Calu3 (cell line): ENCODE measurements at places on chromosomes 5 and 9.

GRCh38 chr9:121294151-121294743 is 26.3 kb downstream of the GSN start:
- no peak for DNase-seq

DNA sequence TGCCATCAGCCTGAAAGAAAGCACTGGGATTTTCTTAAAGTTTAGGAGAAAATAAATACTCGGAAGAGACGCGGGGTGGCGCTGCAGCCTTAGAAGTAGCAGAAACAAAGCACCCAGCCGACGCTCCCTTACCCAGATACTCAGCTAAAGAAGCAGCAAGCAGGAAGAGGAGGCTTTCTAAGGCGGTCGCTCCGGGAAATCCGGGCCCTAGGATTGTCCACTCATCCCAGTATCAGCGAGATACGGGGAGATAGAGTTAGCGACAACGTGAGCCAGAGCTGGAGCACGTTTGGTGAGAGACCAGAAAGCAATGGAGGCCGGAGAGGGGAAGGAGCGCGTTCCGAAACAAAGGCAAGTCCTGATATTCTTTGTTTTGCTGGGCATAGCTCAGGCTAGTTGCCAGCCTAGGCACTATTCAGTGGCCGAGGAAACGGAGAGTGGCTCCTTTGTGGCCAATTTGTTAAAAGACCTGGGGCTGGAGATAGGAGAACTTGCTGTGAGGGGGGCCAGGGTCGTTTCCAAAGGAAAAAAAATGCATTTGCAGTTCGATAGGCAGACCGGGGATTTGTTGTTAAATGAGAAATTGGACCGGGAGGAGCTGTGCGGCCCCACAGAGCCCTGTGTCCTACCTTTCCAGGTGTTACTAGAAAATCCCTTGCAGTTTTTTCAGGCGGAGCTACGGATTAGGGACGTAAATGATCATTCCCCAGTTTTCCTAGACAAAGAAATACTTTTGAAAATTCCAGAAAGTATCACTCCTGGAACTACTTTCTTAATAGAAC is at the start of gene PCDHB2:
Gene PCDHB2 (plus strand): TSS at position 135 of the 782 bp plus-strand sequence. CDS start 176 bp downstream, at position 311.
- DNase-seq = no peak

DNA sequence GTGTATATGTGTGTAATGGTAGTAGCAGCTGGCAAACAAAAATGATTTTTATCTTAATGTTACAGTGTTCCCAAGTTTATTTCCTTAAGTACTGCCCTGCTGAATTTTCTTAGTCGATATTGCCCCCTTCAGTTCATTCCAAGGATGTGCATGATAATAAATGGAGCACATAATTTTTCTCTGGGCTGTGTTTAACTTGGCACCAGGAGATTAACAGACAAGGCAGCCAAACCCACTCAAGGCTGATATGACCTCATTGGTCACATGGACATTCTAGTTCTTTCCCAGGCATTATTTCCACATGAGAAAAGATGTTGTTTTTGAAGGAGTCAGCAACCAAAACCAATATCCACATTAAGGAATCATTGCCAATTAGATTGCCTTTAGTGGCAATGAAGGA is 61.8 kb downstream of the COX7C start:
- DNase-seq = peak; percentile 15

DNA sequence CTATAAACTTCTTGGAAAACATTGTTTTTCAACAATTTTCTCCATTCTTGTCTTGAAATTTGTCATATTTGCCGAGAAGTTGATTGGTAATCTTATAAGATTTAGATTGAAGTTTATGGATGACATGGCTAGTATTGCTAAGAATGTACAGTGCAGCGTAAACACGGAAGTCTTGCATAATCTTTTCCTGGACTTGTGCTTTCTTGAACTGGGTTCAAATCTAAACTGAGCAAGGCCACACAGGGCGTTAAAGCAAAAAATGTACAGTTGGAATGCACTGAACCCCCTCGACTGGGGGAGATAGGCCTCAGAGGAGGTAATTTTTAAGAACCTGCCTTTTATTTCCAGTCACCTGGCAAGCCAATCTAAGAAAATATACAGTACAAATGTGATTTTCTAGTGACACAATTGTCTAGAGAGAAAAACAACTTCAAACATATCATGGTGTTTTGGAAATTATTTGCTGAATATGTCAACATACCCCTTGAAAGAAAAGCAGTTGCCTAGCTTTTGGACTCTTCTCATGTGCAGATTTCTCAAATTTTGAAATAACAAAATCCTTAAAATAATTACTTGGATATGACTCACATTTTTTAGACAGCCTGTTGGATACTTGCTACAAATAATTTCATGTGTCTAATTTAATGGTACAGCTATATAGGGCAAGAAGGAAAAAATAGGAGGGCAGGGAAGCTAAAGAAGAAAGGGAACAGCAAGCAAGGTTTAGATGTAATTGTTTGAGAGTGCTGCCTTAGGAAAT is 18.5 kb upstream of the GAS1 start:
- no peak for DNase-seq

GRCh38 chr5:144697847-144698262 is 527.2 kb downstream of the KCTD16 start:
- DNase-seq = no peak

GRCh38 chr5:4734348-4734747 is 405.8 kb upstream of the ADAMTS16 start:
- no peak for DNase-seq

DNA sequence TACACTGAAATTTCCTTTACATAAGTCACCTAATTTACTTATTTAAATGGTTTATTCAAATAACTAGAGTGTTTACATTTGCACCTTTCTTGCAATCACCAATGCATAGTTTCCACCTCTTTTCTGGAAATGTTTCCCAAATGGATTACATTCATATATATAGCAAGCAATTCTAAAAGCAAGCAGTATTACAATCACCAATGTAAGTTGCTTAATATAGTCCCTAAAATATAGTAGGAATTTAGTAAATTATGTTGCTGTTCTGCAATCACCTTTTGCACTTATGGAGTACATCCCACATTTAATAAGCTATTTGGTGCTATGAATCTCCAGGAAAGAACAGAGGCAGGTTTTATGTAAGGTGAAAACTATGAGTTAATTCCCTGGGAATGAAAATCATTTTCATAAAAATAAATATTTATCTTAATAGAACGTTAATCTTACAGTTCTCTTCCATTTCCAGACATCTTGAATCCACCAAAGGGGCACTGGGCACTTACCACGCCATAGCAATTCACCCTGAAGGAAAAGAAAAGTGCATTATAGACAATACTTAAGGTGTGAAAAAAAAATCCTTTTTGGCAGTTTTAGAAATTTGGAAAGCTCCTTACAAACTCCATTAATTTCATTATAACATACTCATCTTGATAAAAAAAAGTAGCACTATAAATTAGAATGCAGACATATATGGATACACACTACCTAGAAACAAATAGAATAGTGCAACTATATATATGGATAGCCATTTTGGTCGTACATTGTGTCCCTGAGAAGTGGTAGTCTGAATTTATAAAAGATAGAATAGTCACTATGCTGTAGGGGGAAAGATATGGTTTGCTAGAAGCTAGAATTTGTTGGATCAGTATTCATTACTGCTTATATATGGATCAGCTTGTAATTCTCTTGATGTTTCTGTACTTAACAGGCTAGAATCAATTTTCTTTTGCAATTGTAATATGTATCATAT is 47.1 kb downstream of the ALDH1A1 start:
- DNase-seq = no peak

DNA sequence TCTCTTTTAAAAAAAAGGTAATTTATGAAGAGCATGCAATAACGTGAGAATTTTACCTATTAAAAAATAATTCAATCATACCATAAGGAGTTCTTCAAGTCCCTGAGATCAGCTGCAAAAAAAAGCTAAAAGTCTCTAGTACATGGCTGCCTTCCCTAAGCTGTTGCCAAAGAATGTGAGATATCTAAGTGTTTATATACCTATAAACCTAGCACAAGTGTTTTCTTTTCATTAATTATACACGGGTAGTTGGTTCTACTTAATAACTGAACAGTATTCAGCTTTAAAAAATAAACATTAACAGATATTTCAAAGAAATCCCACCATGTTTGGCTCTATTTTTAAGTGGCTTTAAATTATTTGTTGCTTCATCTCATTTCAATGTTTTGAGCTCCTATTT is 25.9 kb downstream of the FNBP1 start:
- DNase-seq = no peak

GRCh38 chr5:104659497-104659896 is 1096.9 kb upstream of the NUDT12 start:
- DNase-seq = no peak

GRCh38 chr9:121296213-121297127 is 28.5 kb downstream of the GSN start:
- DNase-seq = no peak

- DNase-seq = no peak
Measured at GRCh38 chr5:137617528-137618205, 118.2 kb downstream of the KLHL3 start.

DNA sequence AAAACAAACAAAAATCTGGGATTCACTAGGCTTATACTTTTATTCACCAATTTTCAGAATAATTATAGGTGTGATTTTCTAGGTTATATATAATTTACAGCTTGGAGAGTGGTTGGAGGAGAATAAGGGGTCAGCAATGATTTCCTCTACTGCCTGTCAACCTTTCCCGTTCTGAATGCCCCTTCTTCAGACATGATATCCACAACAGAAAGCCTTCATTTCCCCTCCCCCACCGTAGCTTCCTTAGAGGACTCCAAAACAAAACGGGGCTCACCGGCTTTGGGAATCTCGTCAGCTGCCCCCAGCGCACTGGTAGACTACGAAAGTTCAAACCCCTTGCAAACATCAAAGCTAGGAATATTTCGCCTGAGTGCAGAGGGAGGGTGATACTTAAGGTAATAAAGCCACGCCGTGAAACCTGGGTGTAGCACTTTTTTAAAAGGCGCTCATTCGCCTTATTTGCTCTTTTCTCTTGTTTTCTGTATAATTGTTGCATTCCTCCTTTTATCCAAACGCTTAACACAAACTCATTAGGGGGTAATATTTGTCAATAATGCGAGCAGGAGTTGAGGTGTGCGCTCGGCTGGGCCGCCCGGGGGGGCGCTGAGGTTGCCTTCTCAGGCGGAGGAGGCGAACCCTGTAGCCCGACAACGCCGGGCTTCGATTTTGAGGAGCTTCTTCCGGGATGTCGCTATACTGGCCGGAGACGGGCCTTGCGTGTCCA is 2.4 kb downstream of the OTP start:
- DNase-seq = no peak

- no peak for DNase-seq
Measured at GRCh38 chr9:133389562-133389961, 13.4 kb downstream of the STKLD1 start.

GRCh38 chr5:113242481-113243348 is 192.1 kb downstream of the TSSK1B start:
- DNase-seq = no peak

- DNase-seq = no peak
Measured at GRCh38 chr5:16663840-16664239, 47.0 kb upstream of the RETREG1 start.

GRCh38 chr5:54736003-54736797 is 218.6 kb downstream of the SNX18 start:
- DNase-seq = no peak

GRCh38 chr9:38103340-38103739 is 34.3 kb upstream of the SHB start:
- no peak for DNase-seq

- DNase-seq = no peak
Measured at GRCh38 chr5:468401-468800, 25.4 kb downstream of the EXOC3 start.

DNA sequence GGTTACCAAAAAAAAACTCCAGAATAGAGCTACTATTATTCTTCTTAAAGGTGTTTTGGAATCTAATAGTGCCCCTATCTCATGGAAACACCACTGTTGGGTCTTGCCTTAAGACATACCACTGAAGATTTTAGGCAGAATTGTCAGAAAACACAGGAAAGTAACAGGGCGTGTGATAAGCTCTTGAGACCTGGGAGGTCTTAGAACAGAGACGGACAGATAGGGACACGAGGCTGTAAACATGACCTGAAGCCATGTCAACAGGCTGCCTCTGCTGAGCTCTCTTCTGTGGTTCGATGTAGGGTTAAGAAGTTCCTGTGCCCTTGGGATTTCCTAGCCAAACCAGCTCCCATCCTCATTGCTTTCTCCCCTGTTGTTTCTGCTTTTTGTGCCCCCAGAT is 69.3 kb downstream of the CTSL start:
- DNase-seq = no peak

- DNase-seq = peak; percentile 83
Measured at GRCh38 chr5:38556599-38557307, at the start of gene LIFR. TSS of gene LIFR (minus strand) at chr5:38556646. CDS start at chr5:38530647, 25,999 bp downstream.

DNA sequence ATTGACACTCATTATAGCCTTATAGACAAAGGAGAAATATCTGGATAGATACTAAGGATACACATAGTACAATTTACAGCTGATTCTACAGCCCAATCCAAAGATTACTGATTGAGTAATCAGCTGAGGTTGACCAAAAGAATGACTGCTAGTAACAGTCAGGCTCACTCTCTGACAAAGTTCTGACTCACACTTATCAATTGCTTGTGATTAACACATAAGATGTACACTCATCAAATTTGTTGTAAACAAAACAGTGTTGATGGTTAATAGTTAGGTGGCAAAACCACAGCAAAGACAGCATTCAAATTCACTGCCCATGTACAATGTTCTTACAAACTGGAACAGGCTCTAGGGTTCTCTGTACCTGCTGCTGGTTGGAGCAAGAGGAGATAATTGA is 422.7 kb downstream of the TLE1 start:
- DNase-seq = no peak

DNA sequence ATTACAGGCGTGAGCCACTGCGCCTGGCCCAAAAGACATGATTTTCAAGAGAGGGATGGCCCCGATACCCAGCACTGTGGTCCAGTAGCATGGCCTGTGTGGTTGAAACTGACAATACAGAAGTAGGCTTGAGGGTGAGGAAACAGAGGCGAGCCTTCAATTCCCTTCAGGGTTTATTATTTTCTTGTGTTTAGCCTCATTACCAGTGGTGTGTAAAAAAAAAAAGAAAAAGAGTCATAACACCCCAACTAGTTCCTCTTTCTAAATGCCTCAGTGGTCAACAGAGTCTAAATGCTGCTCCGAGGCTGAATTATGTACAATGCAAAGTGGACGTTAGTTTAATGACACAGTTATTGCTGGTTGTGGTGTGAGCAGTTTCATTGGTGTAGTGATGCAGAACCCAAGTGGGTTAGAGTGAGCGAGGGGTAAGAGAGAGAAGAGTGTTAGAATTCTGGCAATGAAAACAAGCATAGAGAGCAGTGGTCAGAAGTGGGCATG is 58.8 kb downstream of the SNX30 start:
- no peak for DNase-seq

GRCh38 chr5:143161885-143162540 is 241.5 kb downstream of the NR3C1 start:
- DNase-seq = no peak

DNA sequence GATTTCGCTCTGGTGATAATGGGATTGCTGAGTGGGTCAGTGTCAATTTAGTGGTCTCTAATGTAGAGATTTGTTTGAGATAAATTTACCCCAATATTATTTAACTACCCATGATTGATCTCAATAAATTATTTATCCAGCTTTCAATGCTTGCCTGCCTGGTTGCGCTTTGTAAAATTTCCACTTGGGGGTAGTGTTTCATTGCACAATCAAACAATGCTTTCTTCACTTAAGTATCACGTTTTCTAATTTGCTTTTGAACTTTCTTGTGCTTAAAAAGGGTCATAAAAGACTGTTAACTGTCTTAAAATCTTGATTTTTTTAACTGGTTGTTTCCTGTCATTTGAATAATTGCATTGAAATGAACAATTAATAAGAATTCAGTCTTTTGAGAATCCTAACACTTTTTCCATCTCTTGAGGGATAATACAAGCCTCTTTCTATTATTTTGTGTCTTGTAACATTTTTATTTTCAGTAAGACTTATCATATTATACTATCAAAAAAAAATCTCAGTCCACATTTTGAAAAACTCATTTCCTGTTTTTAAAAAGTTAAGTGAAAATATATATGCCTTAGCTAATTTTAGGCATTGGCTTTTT is 18.7 kb downstream of the HSD17B4 start:
- DNase-seq = peak; percentile 41
